ENCODE measurements at places on chromosomes 5 and 9.

GRCh38 chr5:90602681-90603080 is 44.1 kb downstream of the ADGRV1 start:
- DNase-seq, result no peak

- no peak for DNase-seq
These were observed 98.6 kb upstream of the EQTN start for GRCh38 chr9:27395484-27395921.

DNA sequence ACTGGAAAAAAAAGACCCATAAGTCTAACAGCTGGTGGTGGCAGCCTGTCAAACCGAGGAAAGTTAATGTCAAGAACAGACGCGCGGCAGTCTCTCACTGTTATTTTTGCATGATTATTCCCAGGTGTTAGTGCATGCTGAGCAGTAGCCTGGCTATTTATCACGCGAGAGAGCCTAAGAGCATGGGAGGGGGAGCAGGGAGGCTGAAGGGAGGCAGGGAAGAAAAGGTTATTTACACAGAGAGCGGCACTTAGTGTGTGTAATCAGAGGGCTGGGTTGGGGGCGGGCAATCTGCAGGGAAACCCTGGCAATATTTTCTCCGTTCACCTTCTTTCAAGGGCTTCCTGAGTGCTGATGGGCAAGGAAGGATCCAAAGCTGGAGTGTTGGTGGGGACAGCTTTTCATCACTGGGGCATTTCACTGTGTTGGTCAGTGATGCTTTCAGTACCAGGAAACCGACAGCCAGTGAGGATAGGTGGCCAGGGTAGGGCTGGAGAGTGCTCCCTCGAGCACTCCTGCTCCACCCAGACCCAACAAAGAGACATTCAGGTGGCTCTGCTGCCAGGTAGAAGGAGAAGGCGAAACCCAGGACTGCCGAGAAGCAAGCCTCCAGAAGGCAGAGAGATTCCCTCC is 39.6 kb downstream of the ZNF608 start:
- DNase-seq, result no peak

- DNase-seq, result no peak
These were observed 719.6 kb upstream of the WWC1 start for GRCh38 chr5:167571824-167572223.

GRCh38 chr9:110282018-110282738 is 25.9 kb upstream of the TXN start:
- no peak for DNase-seq

GRCh38 chr5:60510663-60511062 is 189.3 kb downstream of the DEPDC1B start:
- no peak for DNase-seq

DNA sequence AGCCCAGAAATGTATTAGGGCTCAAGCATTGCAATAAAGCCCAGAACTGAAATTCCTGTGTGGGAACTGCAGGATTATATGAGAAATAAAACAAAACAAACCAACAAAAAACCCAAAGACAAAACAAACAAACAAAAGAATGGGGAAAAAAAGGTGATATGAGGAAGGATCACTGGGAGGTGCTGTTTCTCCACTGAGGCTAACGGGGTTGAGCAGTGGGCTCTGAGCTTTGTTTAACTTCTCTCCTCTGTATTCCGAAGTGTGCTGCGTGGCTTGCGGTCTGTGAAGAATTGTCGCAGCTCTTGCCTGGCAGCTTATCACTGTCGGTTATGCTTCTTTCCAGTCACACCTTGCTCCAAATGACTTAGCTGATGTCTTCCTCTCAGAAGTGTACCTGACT is 106.3 kb downstream of the TENT4A start:
- no peak for DNase-seq

DNA sequence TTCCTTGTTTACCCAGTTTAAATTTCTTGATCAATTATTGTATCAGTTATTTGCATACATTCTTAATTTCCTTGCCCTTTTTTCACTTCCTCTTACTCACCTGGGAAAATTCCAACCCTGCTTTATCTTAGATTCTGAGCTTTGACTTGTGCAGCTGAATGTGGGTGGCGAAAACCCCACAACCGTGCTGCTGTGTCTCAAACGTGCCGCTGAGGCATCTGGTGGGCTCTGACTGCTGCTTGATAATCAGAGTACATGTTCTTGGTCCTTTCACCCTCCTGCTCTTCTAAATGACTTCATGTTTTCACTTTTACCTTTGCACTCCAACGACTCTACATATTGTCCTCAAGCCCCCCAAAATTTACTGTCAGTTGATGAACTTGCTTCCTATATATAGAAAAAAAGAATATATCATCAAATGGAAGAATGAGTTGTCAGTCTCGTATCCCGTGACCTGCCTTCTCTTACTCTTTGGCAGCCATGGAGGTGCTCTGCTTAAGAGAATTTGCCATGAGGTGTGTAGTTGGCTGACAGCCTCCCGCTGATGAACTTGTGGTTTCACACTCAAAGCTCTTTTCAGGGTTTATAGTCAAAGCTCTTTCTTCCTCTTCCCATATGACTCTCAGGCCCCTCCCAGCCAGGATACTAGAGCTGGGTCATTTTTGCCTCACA is 14.0 kb upstream of the JAK2 start:
- DNase-seq, result peak; percentile 33

DNA sequence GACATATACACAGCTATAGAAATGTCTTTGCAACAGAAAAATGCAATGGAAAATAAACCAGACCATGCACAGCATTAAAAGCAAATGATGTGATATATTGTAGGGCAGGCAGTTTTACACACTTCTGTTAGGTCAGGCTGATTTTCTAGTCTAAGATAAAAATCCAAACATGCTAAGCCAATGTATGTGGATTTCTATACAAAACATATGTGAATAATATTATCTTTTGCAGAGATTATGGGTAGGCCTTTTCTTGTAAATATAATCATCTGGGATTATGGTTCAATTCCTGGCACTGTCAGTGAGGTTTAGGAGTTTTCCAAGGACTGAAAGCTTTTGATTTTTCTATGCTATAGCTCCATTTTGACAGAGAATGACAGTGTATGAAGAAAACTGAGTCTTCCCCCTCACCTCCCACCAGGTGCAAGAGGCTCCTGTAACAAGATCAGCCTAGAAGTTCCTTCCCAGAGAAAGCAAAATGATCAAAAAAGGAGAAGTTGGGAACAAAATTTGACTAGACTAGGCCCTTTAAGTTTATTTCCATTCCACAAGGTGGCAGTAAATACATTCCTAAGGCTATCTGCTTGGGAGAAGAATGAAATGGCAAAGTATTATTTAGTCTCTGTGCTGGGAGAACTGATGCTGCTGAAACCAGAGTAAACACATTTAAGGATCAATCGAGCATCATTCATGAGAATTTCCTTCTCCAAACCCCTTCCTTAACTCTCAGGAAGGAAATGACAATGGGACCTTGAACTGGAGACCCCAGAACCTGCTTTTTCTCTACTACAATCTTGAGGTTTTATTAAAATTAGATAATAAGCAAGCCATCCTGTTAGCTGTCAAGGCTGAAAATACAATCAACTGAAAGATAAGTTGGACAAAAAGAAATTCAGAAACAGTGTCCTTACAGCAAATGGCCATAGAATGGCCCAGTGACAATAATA is 133.0 kb upstream of the TUT7 start:
- no peak for DNase-seq

DNA sequence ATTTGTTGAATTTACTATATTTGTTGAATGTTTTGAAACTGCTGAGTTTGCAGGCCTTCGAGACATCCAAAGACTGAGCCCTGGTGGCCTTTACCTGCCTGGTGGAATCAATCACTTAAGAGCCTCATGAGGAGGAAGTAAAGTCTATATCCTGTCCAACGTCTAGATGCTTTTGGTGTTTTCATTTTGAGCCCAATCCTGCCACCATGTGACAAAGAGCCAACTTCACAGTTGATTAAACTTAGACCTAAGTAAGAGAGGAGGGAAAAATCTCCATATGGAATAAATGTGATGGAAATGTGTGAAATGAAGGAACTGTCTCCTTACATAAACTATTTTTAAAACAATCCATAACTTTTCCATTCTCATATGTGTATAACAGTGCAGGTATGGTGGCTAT is 220.1 kb downstream of the PRR16 start:
- no peak for DNase-seq

GRCh38 chr9:69871118-69871834 is 50.7 kb downstream of the CFAP95 start:
- DNase-seq, result no peak

GRCh38 chr9:108612513-108612912 is 243.3 kb downstream of the ACTL7B start:
- no peak for DNase-seq

All from CD4-positive, alpha-beta T cell treated with Interleukin-2 at 100 ng/mL for 4 hours (primary cell).